ENCODE measurements at places on chromosomes 6 and 20.

GRCh38 chr6:52186480-52186879 is 305 bp downstream of the IL17A start:
- DNase-seq: peak; percentile 25

GRCh38 chr6:127397729-127398630 is 54.6 kb upstream of the ECHDC1 start:
- peak; percentile 18 for DNase-seq

GRCh38 chr20:58822149-58822548 is 28.6 kb downstream of the GNAS-AS1 start:
- DNase-seq: no peak

DNA sequence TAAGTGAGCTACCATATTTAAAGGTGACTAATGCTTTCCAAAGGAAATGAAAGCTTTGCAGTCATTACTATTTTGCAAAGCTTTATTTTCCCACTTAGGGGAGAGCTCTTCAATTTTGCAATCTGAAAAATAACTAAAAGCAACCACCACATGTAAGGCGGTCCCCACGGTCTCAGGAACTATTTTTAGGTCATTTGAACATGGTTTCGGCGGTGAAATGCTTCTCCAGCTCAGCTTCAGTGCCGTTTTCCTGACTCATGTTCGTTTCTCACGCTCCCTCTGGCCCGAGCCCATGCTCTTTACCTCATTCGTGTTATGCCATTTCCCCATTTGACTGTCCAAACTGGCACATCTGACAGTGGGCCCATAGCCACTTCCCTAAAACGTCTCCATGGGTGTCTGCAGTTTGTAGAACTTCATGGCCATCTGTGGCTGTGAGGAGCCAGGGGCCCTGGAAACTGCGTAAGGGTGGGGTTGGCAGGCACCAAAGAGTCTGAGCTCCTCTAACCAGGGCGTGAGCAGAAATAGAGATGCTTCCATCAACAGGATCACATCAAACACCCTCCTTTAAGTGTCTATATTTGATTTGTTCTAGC is 46.5 kb downstream of the ADTRP start:
- DNase-seq: peak; percentile 93

DNA sequence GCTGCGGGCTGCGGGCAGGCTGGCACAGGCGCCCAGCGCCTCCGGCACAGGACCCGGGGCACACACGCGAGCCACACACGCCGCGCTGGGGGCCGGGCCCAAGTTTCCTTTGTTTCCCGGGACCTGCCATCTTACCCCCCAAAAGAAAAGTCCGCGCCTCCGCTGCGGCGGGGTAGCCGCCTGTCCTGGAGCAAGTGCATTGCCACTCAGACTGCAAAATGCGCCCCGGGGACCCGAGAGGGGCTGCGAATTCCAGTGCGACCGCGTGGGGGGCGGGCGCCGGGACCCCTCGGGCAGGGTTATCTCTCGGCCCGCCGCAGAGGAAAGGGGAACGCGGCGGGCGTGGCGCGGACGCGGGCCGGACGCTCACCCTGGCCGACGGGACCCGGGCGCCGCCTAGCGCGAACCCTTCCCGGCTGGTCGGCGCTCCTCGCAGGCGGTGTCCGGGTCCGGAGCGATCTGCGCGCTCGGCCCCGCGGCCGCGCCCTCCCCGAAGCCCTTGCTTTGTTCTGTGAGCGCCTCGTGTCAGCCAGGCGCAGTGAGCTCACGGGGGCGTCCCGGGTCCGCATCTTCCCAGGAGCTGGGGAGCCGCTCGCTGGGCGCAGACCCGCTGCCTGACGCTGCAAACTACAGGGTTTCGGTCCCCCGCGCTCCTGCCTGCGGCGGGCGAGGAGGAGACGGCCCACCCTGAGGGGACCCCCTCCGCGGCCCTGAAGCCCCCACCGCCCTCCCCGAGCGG is 639 bp upstream of the CD24 start:
- peak; percentile 54 for DNase-seq

- DNase-seq: no peak
Observed at GRCh38 chr6:130982941-130983456, 80.0 kb downstream of the EPB41L2 start.

GRCh38 chr6:42565823-42566613 is 2.2 kb downstream of the UBR2 start:
- no peak for DNase-seq

DNA sequence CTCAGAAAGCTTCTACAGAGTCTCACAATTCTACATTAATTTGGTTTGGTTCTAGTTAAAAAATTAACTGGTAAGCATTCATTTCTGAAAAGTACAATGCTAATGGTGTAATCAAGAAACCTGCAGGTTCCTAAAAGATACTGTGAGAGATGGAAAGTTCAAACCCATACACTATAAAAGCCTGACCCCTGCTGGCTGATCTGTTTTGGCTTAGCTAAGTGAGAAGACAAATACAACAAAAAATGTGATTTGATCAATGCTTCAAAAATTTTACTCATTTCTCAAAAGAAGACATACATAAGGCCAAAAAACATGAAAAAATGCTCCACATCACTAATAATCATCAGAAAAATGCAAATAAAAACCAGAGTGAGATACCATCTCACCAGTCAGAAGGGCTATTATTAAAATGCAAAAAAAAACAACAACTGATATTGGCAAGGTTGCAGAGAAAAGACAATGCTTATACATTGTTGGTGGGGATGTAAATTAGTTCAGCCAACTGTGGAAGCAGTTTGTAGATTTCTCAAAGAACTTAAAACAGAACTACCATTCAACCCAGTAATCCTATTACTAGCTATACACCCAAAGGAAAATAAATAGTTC is 102.8 kb downstream of the MOXD1 start:
- peak; percentile 75 for DNase-seq

GRCh38 chr20:478949-479429 is 16.7 kb upstream of the TBC1D20 start:
- DNase-seq: peak; percentile 90

- DNase-seq: no peak
Observed at GRCh38 chr6:44073612-44074438, 53.4 kb downstream of the MRPL14 start.

DNA sequence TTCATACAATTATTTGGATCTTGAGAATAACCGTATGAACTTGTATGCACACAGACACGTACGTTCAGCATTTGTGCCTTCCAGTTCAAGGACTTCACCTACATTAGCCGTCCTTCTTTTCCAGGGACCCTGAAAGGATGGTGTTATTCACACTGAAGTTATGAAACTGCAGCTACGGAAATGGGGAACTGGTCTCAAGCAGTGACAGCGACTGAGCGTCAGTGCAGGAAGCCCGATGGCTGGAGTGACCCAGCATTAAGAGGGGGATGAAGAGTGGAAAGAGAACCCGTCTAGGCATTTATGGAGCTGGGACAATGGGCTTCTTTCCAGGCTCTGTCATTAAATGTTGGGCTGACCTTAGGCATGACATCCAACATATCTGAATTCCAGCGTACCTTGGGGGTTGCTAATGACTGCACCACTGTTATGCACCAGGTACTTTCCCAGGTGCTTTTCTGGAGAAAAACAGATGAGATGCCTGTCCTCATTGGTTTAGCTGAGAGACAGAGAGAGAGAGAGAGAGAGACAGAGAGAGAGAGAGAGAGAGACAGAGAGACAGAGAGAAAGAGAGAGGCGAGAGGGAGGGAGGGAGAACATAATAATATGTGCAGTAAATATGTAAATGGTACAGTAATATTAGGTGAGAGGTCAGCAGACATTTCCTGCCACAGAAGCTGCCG is 204.7 kb upstream of the EXOC2 start:
- no peak for DNase-seq

DNA sequence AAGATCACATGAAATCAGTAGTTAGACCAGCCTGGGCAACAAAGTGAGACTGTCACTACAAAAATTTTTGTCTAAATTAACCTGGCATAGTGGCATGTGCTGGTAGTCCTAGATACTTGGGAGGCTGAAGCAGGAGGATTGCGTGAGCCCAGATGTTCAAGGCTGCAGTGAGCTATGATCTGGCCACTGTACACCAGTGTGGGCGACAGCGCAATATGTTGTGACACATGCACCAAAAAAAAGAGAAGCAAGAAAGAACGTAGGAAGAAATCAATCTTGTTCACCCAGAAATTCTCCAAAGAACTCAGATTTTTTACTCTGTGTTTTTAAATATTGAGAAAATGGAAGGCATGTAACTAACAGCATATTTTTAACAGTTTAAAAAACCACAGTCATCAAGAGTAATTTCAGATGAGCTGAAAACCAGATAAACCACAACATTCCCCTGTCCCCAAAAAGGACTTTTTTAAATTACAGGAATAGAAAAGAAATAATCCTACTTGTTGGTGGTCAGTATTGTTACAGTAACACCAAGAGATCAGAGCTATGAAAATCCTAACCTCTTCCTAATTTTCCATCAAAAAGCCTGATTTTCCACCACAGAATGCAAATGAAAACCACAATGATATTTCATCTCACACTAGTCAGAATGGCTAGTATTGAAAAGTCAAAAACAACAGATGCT is 240.2 kb downstream of the KHDC1L start:
- peak; percentile 12 for DNase-seq

- no peak for DNase-seq
Observed at GRCh38 chr20:19958928-19959327, 58.2 kb upstream of the NAA20 start.

DNA sequence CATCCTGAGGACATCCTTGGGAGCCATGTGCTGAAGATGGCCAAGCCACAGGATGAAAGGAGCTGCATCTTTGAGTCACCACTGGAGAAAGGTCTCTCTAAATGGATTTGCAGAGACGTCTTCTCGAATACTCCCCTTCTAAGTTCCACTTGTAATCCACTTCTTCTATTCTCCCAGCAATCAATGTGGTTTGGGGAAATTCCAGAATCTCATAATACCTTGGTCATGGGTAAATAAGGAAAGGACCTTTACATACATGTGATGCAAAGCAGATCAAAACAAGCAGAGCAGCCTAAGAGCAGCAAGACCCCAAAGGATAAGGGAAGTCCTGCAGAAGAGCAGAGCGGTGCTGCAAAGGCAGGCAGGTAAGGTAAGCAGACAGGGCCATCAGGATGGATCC is 35.3 kb downstream of the TRIM38 start:
- DNase-seq: no peak

- DNase-seq: no peak
Observed at GRCh38 chr6:117463762-117464665, 18.5 kb upstream of the DCBLD1 start.

- DNase-seq: no peak
Observed at GRCh38 chr6:128007658-128008057, 106.8 kb upstream of the THEMIS start.

GRCh38 chr6:110221738-110222137 is 41.5 kb downstream of the CDC40 start:
- no peak for DNase-seq

- no peak for DNase-seq
Observed at GRCh38 chr6:40817369-40817768, 221.7 kb downstream of the UNC5CL start.

GRCh38 chr6:33609019-33609418 is 12.1 kb upstream of the ITPR3 start:
- DNase-seq: no peak

GRCh38 chr6:70371454-70372105 is 41.7 kb upstream of the FAM135A start:
- DNase-seq: peak; percentile 92

DNA sequence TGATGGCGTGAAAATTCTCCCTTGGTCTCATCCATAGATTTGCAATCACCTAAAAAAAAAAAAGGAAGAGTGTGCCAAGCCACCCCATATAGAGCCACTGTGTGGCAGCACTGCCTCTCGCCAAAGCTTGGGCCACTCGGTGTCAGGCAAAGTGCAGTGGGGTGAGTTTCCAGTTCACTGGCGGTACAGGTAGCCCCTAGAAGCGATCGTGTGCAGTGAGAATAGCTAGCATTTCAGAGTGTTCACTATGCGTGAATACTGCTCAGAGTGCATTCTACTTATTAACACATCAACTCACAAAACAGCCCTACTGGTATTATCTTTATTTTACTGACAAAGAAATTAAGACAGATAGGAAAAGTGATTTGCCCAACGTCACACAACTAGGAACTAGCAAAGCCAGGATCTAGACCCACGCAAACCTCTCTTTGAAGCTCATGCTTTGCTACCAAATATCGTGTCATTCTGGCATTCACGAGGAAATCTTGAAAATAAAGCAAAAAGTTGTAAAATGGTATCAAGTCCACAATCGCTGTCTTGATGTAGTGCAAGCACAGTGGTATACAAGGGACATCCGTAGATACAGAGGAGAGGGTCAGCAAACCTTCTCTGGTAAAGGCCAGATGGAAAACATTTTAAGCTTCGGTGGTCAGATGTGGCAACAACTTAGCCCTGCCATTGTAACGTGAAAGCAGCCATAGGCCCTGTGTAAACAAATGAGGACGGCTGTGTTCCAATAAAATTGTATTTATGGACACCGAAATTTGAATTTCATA is 10.4 kb upstream of the GCNT2 start:
- peak; percentile 89 for DNase-seq

DNA sequence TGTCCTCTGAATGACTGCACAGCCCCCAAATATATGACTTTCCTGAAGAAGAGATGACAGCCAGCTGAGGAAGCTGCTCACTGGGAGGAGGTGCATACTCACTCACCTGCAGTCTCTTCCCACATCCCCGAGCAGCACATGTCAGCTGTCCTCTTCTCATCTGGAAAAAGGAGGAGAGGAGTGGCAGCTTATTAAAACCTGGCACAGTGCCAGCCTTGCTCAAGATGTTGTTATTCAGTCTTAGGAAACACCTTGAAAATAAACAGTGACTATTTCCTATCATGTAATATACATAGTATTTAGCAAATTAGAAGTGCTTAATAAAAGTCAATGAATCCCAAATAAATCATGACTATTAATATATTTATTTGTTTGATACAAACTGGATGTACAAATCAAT is 232.9 kb downstream of the EPM2A start:
- peak; percentile 2 for DNase-seq

- no peak for DNase-seq
Observed at GRCh38 chr6:1581120-1581991, 28.4 kb upstream of the FOXC1 start.

GRCh38 chr6:91626911-91627310 is 1040.0 kb upstream of the MAP3K7 start:
- no peak for DNase-seq

GRCh38 chr6:109491207-109491938 is 8.4 kb upstream of the ZBTB24 start:
- peak; percentile 82 for DNase-seq

DNA sequence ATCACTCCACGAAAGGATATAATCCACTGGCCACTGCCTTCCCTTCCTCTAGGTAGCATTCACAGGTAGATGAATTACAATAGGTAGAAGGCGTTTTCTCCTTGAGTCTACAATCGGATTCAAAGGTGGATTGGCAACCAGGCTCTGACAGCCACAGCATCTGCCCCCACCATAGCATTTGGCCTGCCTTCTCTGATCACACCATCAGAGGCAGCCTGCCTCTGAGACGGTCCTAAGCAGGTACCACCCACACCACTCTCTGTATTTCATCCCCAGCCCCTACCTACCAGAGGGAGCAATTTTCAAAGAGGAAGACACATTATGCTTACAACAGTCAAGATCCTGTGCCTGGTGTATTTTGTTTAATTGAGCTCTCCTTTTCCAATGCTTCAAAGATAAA is 210.5 kb upstream of the SPTLC3 start:
- no peak for DNase-seq
